ENCODE measurements at places on chromosomes 7 and 10.

DNA sequence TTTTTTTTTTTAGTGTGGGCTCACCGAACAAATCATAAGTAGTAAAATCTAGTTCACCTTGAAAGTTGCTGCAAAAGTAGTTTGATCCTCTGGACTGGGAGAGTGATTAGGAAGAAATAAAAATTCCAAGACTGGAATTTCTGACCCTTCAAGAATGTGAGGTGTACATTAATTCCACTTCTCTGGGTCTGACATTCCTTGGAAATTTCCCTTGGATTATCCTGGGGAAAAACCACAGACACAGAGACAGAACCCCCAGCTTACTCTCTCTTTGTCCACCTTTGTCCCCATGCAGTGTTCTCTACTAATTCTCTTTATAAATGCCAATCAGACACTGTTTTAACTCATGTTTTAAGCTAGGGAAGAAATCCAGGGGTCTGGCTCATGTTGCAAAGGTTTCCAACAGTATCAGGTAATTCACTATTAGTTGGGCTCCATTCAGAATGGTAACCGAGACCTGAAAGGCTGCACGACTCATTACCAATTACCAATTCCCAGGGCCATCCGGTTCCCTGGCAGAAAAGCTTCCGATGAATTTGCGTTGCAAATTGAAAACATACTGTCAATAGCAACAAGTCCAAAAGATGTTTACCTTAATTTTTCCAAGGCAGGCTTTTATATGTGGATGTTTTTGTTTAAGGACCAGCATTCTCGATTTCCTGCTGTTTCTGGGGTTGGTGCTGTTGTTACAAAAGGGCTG is 86.3 kb downstream of the BAMBI start:
- no peak for DNase-seq

GRCh38 chr10:74917481-74918077 is 91.2 kb downstream of the KAT6B start:
- DNase-seq: no peak

DNA sequence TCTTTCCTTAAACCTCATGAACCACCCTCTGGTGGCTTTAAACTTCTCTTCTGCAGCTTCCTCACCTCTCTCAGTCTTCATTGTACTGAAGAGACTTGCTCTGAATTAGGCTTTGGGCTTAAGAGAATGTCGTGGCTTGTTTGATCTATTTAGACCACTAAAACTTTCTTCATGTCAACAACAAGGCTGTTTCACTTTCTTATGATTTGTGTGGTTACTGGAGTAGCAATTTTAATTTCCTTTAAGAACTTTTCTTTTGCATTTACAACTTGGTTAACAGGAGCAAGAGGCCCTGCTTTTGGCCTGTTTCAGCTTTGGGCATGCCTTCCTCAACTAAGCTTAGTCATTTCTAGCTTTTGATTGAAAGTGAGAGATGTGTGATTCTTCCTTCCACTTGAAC is 38.1 kb upstream of the CDHR3 start:
- DNase-seq: no peak

DNA sequence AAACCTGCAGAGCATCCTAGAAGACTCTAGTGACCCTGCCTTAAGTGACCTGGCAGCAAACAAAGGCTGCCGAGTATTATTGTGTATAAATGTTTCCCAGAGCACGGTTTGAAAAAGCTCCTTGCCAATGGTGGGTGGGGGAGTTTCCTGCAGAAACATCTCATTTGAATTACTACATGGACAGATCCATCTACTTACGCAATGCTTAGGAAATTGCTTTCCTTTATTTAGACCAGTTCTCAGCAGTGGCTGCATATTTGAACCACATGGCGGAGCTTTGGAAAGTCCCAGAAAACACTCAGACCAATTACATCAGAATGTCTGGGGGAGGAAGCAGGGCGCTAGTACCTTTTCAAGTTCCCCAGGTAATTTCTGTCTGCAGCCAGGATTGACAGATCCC is 560.9 kb downstream of the SDK1 start:
- DNase-seq: peak; percentile 37

Data from left lung (tissue), 14 donors.